Astrocyte of the spinal cord (primary cell): ENCODE measurements at places on chromosomes 3 and 15.

- DNase-seq = no peak
Observed at GRCh38 chr3:71791634-71792033, 6.7 kb upstream of the PROK2 start.

DNA sequence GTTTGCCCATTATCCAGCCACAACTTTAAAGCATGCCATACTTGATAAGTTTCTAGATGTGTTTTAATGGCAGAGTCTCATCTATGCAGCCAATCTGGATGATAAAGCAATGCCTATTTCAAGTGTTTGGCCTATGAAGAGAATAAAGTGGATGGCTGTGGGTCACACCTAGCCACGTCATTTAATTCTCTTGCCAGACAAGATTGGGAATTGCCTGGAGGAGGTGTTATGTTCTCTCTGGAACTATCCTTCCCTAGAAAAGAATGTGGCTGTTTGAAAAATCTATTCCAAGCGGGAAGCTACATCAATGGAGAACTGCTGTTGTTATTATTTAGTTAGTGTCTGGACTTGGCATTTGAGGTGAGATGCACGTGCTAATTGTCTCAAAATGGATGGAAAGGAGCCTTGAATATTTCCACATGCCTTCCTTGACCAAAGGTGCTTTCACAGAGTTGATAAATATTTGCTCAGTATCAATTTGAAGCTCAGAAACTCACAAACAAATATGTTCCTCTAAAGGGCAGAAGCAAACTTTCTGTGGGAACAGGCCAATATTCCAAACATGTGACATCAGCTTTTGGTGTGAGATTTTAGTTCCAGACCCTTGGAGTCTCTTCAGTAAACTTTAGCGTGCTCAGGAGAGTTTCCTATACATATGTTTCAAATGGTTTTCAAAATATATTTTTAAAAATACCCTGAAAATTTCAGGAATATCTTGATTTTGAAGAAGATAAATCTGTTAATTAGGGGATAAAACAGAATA, 510.6 kb upstream of the SGO1 start:
- no peak for DNase-seq

GRCh38 chr3:141895731-141896130, 19.3 kb downstream of the ATP1B3 start:
- DNase-seq = no peak

- no peak for DNase-seq
Observed at GRCh38 chr3:113222451-113223086, 11.2 kb downstream of the BOC start.

DNA sequence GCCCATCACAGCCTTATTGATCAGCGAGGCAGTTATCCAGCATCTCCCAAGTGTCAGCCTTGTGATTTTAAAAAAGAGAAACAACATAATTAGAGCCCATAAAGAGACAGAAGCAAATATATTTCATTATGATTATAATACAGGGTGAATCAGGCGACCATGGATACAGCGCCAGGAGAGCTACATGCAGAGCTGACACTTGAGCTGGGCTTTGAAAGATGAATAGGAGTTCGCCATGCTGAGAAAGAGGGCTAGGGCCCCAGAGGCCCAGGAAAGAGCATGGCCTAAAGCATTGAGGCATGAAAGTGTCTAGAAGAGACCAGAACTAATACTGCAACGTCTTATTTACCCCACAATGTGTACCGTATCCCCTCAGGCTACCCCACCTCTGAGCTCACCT, 4.2 kb upstream of the CORO2B start:
- DNase-seq = no peak

- DNase-seq = no peak
Observed at GRCh38 chr3:72560846-72561675, 287.2 kb downstream of the SHQ1 start.

GRCh38 chr15:25287823-25288222, 151.0 kb downstream of the UBE3A start:
- DNase-seq = no peak

GRCh38 chr3:72907131-72907711, 19.4 kb downstream of the GXYLT2 start:
- peak; percentile 77 for DNase-seq

DNA sequence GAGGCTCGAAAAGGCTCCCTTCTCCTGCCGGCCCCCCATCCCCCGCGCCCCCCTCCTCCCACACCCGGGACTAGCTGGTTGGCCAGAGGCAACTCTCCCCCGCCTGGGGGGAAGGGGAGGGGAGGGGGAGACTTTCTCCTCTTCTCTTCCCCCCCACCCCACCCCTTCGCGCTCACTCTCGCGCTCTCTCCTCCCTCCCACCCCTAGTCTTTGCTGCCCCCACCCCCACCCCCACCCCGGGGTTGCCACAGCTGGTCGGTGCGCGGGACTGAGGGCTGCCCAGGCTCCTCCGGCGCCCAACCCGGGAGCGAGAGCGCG, 710 bp downstream of the MECOM start:
- DNase-seq = no peak

- DNase-seq = peak; percentile 89
Observed at GRCh38 chr3:8776406-8776805, 7.0 kb upstream of the OXTR start.

DNA sequence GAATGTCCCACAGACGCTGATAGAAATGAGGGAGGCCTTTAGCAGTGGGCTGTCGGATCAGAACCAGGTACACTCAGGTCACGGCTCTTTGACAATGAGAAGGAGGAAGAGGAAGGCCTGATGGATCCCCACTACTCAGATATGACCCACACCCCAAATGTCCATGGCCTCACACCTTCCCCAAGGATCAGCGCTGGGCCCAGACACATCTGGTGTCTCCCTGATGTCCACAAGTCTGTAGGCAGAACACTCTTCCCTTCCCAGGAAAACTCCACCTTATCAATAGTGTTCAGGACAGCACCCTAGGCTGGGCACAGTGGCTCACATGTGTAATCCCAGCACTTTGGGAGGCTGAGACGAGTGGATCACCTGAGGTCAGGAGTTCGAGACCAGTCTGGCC, 33.3 kb upstream of the SFMBT1 start:
- DNase-seq = no peak

DNA sequence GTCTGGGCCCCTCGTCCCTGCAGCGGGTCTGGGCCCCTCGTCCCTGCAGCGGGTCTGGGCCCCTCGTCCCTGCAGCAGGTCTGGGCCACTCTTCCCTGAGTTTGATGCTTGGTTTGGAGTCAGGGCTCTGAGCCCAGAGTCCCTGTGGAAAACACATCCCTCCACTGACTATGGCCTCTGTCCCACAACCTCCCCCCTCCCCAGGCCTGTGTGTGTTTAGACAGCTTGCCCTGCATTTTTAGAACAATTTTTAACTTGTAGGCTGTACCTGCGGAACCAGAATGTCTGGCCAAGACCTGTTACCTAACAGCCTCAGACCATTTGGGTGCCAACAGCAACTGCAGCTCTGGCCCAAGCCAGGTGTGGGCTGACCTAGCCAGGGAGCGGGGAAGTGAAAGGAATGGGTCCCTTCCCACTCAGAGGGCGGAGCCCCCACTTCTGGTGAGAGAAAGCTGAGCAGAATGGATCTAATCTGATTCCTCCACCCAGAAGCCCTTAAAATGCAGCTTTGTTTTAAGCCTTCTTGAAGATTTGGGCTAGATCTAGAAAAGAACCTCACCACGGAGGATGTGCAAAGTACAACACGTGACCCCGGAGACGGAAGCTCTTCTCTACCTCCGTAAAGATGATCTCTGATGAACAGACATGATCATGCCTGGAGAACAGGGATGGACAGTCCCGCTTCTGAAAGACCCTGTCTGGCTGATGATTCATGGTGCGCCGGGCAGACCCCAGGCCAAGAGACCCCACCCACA, 60.5 kb upstream of the TFRC start:
- DNase-seq = no peak

DNA sequence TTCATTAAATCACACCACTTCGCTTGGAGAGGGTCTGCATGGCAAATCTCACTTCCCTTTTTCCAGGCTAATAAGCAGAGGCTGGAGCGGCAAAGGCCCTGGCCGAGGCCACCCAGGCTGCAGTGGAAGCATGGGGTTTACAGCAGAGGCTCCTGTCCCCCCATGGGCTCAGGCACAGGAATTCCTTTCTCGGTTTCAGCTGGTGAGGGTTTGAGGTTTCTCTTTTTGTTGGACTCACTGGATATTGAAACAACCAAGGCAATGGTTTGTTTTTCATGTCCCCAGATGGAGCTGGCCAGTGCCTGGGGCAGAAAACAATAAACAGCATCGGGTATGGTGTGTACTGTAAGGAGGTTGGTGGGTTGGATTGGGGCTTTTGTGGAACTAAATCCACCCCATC, 175.6 kb upstream of the RASGRP1 start:
- DNase-seq = no peak

DNA sequence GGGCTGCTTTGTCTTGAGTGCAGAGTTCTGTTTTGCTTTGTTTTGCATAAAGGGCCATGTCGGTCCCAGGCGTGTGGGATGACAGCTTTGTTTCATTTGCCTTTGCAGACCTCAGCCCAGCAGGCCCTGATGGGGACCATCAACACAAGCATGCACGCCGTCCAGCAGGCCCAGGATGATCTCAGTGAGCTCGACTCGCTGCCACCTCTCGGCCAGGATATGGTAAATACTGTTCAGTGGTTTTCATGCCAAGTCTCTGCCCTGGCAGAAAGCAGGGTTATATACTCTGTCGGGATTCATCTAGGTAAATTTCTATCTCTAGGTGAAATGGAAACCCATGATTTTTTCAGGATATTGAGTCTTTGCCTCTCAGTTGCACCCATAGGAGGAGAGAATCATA, 343.9 kb upstream of the TPM1 start:
- DNase-seq = no peak

GRCh38 chr3:182603501-182603900, 189.8 kb upstream of the ATP11B start:
- no peak for DNase-seq

DNA sequence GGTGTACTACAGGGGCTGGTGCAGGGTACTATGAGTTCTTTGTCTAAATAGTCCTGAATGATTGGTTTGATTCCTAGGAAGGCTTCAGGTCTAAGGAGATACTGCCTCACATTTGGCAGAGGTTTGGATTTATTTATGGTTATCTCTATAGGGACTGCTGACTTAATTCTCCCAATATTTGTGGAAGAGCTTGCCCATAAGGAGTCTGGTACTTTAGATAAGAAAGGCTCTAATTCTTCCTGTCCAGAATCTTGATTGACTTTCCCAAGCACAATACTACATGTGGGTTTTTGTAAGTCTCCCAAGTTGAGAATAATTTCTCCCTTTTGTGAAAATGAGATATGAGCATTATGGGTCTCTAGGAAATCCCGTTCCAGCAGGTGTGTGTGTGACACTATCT, 36.7 kb upstream of the AP4E1 start:
- no peak for DNase-seq

DNA sequence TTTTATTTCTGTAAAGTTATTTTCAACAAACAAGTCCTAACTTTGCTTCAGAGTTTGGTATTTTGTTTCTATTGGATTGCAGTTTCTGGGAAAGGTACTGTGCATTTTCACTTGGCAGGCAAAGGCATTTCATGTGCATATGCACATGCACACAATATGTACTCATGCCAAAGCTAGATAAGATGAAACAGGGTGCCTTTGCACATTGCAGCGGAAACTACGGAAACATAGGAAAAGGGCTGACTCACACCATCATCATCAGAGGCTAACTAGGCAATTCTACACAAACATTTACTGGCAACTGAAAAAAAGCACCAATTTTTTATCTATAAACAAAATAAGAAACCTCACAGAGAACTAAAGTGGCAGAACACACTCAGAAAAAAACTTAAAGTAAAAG, 550.6 kb upstream of the NECTIN3 start:
- peak; percentile 91 for DNase-seq

GRCh38 chr3:24339266-24339825, 155.3 kb downstream of the THRB start:
- DNase-seq = peak; percentile 45

GRCh38 chr3:52552089-52552488, 15.7 kb downstream of the UQCC5 start:
- no peak for DNase-seq

DNA sequence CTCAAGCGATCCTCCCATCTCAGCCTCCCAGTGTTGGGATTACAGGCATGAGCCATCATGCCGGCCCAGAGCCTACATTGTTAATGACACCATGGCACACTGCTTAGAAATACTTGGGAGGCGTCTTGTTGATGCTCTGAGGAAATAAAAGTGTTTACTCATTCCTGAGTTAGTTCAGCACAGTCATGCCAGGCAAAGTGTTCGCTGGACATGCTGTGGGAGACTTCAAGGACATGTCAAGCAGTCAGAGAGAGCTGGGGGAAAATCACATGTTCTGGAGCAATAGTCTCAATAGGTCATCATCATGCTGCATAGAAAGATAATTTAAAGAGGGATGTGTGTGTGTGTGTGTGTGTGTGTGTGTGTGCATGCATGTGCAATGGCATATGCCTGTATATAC, 37.5 kb downstream of the TTC23 start:
- no peak for DNase-seq

DNA sequence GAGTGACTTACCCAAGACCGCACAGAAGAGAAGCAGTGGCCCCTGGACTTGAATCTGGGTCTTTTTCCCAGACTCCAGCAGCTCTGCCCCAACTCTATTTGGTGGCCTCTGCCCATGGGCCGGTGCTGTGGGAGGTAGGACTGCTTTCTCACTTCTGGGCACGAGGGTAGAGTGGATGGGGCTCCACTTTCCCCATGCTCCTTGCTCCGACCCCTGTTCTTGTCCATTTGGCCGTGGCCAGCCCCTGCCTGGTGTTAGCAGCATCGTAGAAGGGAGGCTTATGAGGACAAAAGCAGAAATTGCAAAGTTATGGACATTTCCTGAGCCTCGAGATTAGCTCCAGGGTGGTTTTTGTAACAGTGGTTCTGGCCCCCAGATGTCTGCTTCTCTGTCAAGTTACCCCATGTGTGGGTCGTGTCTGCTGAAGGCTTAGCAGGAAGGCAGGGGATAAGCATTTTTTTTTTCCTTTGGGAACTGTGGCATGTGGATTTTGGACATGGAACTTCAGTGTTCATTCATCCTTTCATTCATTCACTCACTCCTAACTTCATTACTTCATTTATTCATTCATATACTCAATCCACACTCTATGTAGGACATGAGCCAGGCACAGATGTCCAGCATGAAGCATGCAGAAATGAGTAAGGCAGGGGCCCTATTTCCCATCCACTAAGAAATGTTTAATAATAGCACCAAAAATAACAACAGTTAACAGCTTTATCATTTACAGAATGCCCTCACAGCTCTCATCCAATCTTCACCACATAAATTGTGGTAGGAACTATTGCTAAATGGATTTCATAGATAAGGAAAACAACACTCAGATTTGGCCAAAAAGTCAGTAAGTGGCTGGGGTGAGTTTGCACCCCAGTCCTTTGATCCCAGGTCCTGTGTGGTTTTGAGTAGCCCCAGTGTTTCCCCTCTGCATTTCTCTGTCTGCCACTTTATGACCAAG, 180.5 kb downstream of the OPA1 start:
- DNase-seq = no peak

GRCh38 chr3:120985242-120985641, 77.2 kb downstream of the STXBP5L start:
- DNase-seq = no peak

DNA sequence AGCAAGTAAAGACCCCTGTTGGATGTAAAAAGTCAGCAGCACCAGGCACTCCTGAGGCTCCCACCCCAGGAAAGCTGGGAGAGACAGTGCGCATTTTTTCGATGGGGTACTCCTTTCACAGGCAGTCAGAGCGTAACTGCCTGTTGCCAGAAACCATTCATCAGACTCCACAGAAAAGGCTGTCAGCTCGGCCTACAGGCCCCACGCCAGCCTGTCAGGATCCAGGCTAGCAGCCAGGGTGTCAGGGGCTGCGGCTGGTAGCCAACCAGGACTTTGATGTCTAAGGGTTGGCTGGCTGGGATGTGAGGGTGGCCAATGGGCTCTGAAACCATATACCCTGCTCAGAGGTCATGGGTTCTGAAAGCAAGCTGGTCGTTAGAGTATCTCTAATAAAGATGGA, 164.5 kb downstream of the WNT5A start:
- no peak for DNase-seq
